ENCODE measurements at places on chromosomes 16 and 17. TPM values are rescaled to one million over a fixed set of nuclear protein-coding genes. Genes with fewer than 3 reads are reported as not detected.

Gene PIGS
- polyA plus RNA-seq = 99.5 TPM

Gene CMTM2
- polyA plus RNA-seq = not detected

Gene SOST
- polyA plus RNA-seq = not detected

Gene AXIN2
- 0.93 TPM for polyA plus RNA-seq

DNA sequence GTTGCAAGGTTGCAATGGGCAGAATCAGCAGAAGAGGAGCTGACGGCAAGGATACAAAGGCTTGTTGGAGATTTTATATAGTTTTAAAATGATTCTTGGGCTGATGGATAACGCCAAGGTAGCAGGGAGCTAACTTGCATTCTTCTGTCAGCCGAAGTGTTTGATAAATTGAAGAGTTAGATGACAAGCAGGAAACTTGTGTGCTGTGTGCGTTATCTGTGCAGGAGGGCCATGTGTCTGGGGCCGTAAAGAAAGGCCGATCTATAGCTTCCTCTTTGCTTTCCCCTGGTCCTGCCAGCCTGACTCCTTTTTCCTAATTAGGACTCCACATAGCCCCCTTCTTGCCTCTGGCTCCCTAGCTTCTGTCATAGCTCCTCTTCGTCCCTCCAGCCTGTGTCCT lies 6.7 kb upstream of the WWOX start:
- DNase-seq = no peak

GRCh38 chr16:16158082-16158658 lies 65.1 kb downstream of the ABCC6 start:
- no peak for DNase-seq

DNA sequence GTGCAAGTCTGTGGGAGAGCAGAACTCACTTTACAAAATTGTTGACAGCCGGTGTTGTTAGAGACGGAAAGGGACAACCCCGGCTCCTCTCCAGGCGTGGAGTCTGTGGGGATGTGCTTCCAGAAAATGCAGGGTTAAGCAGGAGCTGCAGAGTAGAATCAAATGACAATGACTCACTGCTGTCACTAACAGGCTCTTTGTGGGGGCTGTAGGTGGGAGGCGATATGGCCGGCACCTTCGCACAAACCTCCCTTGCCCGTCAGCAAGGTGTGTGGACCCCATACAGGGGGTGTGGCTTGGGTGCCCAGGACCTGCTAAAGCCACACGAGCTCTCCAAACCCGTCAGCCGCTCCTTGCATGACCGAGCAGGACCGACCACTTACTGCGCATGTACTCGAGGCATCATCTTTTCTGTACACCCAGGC lies 5.8 kb downstream of the PDK2 start:
- DNase-seq = no peak

DNA sequence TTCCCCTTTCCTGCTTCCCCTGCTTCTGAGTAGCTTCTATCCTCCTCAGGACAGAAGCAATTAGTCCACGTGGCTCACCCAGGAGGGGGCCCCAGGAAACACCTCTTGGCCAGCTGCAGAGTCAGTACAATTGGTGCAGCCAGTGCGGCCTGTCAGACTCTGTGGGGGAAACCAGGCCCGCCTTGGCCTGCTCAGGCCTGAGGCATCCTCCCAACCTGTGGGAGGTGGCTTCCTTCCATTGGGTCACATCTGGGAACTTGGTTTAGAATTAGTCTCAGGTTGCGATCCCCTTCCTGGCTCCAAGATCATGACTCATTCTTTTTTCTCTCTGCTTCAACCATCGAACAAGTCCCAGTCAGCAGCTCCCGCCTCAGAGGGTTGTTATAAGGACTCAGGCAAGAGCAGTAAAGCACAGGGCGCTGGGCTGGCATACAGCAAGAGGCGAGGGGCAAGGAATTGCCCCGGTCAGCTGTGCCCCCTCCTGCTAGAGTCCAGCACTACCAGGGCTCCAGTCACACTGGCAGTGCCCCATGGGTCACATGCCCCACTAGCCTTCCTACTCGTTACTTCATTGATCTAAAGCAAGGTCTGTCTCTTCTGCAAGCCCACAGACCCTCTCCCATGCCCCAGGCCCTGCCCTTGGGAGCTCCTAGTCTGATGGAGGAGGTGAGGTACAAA lies 8.1 kb upstream of the EPX start:
- no peak for DNase-seq

- peak; percentile 86 for DNase-seq
Observed at GRCh38 chr16:55494994-55495421, 13.9 kb upstream of the LPCAT2 start.

GRCh38 chr17:2872282-2872681 lies 76.0 kb downstream of the RAP1GAP2 start:
- no peak for DNase-seq

DNA sequence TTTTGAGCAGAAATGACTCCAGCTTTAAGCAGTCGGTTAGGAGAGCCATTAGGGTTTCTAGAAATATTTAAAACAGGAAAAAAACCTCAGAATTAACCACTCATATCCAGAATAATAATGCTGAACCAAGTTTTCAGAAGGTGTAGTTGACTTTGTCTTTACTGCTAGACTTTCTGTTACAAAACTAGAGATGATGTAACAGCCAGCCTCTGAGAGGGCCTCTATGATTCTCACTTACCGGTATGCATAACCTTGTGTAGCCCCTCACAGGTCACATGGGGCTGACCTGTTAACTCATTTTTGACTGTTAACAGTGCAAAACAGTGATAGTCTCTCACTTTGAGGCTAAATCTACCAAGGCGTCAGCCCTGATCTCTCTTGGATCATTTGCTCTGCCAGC lies 74.3 kb downstream of the TEX14 start:
- DNase-seq = no peak

DNA sequence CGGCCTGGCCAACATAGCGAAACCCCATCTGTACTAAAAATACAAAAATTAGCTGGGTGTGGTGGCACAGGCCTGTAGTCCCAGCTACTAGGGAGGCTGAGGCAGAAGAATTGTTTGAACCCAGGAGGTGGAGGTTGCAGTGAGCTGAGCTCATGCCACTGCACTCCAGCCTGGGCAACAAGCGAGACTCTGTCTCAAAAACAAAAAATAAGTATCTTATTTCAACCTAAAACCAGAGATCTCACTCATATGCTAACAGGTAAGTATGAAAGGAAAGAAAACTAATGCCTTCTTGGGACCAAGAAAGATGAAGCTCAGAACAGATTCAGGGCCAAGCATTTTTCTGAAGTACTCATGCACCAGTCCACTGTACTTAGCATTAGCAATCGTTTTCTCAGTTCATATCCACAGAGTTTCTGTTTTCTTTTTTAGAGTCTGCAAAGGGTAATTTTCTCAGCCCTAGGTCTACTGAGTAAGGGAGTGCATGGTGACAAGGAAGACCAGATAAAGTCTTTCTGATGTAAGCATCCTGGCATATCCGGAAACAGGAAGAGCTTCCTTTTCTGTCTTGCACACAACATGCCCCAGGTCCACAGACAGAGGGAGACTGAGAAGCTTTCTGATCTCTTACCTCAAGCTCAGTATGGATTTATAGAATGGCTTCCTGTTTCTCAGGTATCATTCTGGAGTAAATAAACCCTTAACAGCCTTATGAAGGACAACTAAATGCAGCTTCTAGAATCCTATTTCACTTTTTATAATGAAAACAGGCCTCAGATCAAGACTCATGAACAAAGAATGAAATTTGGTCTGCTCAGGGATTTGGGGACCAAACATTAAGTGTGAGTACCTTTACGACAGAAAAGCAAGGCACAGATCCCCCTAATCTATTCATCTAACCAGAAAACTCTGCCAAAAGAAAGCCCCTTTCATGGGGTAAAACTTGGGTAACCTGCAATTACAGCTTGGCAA lies 38.7 kb upstream of the FOXJ1 start:
- no peak for DNase-seq

DNA sequence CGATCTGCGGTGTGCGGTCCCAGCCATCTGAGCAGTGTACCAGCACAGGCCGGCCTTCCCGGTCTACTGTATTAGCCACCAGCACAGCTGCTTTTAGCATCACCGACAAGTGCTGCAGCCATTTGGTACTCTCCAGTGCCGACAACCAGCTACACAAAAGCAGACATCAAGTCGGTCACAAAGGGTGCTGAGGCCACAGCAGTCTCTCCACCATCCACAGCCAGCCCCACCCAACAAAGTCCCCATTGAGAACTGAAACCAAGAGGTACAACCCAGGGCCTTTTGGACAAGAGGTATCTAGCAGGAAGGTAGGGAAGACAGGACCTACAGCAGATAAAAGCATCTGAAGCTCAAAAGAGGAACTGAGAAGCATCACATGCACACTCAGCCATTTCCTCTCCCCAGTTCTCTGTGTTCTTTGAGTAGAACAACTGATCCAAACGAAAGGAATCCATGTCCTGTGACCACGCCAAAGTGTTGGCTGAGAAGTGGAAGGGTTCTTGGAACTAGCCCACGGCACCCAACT lies 9.5 kb downstream of the MTMR4 start:
- no peak for DNase-seq
